Bronchial epithelial cell (primary cell): ENCODE measurements at places on chromosomes 1 and 21. TPM values are rescaled to one million over a fixed set of nuclear protein-coding genes. Genes with fewer than 3 reads are reported as not detected.
A peak's percentile ranks its signal among the peaks of the same experiment; 100 is the strongest.

NUP210L gene
- under 0.01 and 0.13 TPM in 2 replicates for total RNA-seq

UBL4B gene
- total RNA-seq = not detected in 2 replicates

CA6 gene
- not detected in 2 replicates for total RNA-seq

GRCh38 chr21:34553151-34553952 is 41.3 kb upstream of the KCNE1 start:
- DNase-seq = peak; percentile 89

GRCh38 chr1:1427106-1427819 is 6.2 kb upstream of the ANKRD65 start:
- no peak for DNase-seq

DNA sequence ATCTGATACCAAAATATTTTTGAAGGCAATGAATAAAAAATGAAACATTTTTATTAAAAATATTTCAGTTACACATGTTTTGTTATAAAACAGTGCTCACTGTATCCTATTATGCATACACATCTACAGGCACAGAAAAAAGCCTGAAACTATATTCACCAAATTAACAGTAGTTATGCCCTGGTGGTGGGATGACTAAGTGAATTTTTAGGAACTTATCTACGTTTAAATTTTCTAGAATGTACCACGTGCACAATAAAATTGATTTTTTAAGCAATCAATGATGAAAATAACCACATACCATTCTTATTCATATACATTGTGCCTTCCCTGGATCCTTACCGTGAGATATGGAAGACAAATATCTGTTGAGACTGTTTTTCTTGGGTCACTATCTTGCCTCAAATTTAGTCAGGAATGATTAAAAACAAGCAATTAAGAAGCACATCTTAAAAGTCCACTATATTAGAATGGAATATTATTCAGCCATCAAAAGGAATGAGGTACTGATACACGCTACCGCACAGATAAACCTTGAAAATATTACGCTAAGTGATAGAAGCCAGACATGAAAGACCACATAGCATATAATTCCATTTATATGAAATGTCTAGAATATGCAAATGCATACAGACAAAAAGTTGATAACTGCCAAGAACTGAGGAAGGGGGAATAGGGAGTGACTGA is 17.4 kb downstream of the TP53BP2 start:
- DNase-seq = no peak

- no peak for DNase-seq
Measured at GRCh38 chr1:111199329-111199728, 1.1 kb downstream of the DENND2D start.

DNA sequence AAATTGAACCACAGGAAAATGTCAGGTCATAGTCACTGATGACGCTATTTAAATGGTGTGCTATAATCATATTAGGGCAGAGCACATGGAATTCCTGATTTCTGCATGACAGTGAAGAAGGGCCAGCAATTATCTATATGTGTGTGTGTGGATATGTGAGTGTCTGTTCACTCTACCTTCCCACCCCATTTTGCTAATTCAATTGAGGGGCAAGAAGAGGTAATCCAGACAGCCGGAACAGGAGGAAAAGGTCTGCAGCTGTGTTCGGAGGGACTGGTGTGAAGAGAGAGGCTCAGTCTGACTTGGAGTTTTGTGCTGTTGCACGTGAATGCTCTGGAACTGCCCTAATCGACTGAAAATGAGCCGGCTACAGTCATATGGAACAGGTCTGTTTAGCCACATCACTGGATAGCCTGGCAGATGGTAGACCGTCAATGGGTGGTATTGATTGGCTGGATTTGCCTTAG is 5.1 kb upstream of the ELAVL4 start:
- DNase-seq = no peak

GRCh38 chr1:31880957-31881687 is 57.0 kb downstream of the PTP4A2 start:
- peak; percentile 24 for DNase-seq

DNA sequence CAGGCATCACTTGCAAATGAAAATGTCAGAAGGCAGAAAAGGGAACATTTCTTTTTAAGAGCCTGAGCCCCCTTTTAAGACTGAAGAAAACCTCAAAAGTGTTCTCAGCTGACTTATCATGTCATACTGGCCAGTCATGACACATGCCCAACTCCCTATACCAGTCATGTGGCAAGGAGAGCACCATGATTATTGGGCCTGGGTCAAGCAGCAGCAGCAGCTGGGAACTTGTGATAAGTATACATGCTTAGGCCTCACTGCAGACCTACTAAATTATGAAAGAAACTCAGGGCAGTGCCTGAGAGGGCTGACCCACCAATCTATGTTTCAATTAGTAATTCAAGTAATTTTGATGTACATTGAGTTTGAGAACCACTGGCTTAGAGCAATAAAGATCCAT is 8.6 kb downstream of the RO60 start:
- no peak for DNase-seq

PLPPR5 gene
- not detected in 2 replicates for total RNA-seq

DNA sequence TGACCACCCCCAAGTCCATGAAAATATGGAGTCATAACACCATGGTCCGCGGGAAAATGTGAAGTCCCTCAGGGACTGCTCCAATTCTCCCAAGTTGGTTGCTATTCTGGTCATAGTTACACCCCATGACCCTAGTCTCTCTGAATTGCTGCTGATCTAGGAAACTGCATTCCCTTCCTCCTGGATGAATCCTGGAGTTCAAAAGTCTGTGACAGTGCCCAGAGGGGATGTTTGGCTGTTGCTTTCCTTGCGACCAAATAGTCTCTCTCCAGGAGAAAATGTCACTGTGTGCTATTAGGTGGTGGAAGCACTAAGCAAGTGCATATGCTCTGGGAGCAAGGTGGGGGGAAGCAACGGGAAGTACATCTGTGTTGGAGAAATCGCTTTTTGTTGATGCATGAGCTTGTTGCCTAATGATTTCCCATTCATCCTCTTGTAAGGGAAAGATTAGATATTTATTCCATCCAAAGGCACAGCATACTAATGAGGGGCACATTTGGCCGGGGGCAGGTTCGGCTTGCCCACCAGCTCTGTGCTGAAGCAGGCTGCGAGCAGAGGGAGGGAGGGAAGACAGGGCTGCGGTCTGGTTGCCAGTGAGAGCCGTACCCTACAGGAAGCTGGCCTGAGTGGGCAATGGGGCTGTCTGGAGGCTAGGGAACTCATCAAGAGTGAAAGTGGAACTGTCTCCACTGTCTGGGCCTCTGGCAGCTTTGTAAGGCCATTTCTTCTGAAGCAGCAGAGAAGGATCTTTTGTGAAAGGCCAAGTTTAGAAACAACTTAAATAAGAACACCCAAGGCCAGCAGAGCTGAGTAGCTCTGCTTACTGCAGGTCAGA is 27.2 kb downstream of the SYT6 start:
- DNase-seq = no peak

GRCh38 chr21:36753556-36753955 is 54.6 kb downstream of the SIM2 start:
- DNase-seq = peak; percentile 42

DNA sequence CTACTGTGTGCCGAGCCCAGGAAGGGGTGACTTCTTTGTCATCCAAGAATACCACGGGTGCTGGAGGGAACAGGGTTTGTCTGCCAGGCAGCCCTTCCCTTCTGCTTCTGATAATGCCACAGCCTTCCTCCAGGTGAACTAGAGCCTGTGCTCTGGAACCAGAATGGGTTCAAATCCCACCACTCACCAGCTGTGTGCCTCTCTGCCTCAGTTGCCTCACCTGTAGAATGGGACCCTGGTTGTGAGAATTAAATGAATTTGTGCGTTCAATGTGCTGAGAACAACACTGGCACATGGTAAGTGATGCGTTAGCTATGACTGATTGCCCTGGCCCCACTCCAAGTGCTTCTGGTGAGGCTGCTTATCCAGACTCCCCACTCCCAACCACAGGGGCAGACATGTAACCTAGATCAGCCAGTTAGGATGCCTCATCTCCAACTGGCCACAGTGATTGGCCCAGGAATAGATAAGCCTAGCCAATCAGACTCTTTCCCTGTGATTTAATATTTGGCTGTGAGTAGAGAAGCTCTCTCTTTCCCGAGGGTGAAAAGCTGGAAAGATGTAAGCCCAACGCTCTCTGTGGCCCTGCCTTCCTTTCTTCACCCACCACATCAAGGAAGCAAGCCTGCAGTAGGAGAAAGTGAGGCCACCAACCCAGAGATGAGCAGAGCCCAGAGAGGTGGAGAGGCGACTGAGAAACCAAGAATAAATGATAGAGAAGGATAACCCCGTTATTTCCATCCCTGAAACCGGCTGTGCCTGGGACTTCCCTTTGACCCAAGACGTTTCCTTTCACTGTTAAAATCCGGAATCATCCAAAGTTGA is 20.8 kb upstream of the LAPTM5 start:
- peak; percentile 94 for DNase-seq

DNA sequence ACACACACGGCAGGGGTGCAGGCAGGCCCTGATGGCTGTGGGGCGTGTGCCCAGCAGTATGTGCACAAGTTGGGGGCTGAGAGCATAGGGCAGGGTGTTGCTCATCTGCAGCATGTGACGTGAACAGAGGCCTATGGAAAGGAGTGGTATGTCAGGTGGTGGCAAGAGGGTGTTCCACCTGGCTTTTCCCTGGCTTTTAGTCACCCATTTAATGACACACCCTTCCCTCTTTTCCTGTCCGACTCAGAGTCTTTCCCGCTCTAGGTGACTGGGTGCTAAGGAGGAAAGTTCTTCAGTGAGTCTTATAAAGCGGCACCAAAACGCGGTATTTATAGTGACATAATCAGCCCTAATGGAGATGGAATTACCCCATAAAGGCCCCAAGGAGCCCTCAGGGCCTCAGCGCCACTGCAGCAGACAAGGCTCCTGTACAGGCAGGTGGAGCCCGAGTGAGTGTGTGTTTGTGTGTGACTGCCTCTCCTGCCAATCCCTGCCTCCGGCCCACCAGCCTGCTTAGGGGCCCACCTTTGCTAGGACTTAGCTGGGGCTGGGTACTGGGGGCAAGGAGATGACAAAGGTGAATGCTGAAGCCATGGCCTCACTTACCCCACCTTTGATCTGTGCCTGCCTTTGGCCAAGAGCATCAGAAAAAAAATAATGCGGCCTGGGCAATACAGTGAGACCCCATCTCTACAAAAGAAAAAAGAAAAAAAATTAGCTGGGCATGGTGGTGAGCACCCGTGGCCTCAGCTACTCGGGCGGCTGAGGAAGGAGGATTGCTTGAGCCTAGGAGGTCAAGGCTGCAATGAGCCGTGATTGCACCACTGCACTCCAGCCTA is 3.3 kb upstream of the EPHA2 start:
- DNase-seq = peak; percentile 97

TFAP2E gene
- total RNA-seq = under 0.01 and 0.13 TPM in 2 replicates
